Stimulated activated CD8-positive, alpha-beta memory T cell treated with anti-CD3 and anti-CD28 coated beads, Interleukin-15, amount 100 ng/mL, for 24 hours (primary cell): ENCODE measurements at places on chromosomes 5 and 9.

- no peak for DNase-seq
Measured at GRCh38 chr5:175351126-175351525, 92.9 kb downstream of the DRD1 start.

- no peak for DNase-seq
Measured at GRCh38 chr9:70526902-70527301, 112.4 kb upstream of the KLF9 start.

GRCh38 chr9:113536483-113537228 is 73.1 kb downstream of the RGS3 start:
- DNase-seq = no peak

GRCh38 chr9:133959966-133960567 is 32.1 kb downstream of the VAV2 start:
- DNase-seq = no peak
